ENCODE measurements at places on chromosomes 3 and 15.
A peak's percentile ranks its signal among the peaks of the same experiment; 100 is the strongest.

DNA sequence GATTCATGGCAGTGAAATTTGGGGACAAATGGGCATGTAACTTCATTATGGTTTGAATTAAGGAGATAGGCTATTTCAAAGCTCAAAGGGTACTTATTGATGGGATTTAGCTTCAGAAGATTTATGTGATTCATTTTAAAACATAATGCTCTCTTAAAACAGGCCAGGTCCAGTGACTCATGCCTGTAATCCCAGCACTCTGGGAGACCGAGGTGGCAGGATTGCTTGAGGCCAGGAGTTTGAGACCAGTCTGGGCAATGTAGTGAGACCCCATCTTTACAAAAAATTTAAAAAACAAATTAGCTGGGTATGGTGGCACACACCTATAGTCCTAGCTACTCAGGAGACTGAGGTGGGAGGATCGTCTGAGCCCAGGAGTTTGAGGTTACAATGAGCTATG, 11.5 kb downstream of the THAP10 start:
- no peaks in the 10 kb centered on the region for H3K4me1 ChIP-seq
- peaks cover 3% of the 10 kb centered on the region for H3K36me3 ChIP-seq
- no peaks in the 10 kb centered on the region for H3K27me3 ChIP-seq

- peak overlapping the region; percentile 67 for H3K4me3 ChIP-seq
- peaks cover 2% of the 10 kb centered on the region for H3K36me3 ChIP-seq
- H3K4me1 ChIP-seq = peaks cover 32% of the 10 kb centered on the region
- peak overlapping the region; percentile 92 for H3K27ac ChIP-seq
These were observed 10.0 kb downstream of the GNAI2 start for GRCh38 chr3:50245831-50246516.

GRCh38 chr15:72033711-72034110, 84.2 kb downstream of the MYO9A start:
- peaks cover 28% of the 10 kb centered on the region for H3K36me3 ChIP-seq
- no peak for DNase-seq
- no peaks in the 10 kb centered on the region for H3K27me3 ChIP-seq
- peaks cover 7% of the 10 kb centered on the region for H3K4me1 ChIP-seq
- no peak overlapping the region for H3K27ac ChIP-seq
- H3K4me3 ChIP-seq = no peak overlapping the region

DNA sequence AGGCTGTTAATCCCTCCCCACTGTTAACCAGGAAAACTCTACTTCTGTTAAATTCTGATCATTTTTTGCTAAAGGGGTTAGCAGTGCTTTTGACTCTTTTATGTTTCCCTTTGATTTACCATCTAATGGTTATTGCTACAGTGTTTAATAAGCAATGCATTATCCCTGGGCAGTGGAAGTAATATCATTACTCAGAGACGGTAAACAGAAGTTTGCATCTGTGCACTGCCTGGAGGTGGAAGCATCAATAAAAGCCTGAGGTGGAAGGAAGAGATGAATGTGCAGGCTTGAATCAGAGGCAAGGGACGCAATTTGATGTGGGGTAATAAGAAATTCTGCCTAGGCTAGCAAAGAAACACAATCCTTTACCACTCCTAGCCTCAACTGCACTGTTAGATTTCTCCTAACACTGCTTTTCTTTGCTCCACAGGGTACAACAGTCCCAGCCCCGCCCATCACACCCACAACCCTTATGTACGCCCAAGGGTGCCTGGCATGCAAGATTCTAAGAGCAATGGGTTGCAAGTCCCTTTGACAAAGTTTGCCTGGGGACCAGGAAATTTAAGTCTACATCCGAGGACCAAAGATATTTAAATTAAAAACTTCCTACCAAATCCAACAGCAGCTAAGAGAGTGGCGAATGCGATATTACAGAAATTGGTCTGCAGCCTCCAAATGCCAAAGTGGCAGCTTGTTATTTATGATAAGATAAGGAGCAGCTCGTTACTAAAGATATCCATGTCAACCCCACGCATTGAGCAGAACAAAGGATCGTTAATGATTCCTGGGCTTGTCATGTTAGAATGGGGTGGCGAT, 261.4 kb downstream of the FHIT start:
- H3K27me3 ChIP-seq = peaks cover 2% of the 10 kb centered on the region
- H3K4me1 ChIP-seq = peaks cover 10% of the 10 kb centered on the region
- no peak overlapping the region for H3K27ac ChIP-seq
- H3K4me3 ChIP-seq = no peak overlapping the region
- no peak for DNase-seq

DNA sequence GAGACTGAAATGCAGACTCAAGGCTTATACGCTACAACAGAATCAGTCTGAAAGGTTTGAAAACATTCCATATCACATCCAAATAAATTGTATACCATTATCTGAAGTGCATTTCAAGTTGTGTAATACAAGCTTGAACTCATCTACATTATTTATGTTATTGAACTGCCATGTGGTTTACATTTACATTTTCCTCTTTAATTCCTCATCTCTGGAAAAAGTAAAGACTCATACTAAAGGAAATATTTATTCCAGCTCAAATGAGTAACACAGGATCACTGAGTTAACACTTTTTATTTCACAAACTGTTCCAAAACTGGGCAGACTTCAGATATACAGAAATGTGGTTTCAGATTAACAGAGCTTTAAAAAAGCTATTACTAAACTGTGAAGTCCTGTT, 282.5 kb downstream of the ULK4 start:
- H3K36me3 ChIP-seq = no peaks in the 10 kb centered on the region
- no peak overlapping the region for H3K27ac ChIP-seq
- H3K27me3 ChIP-seq = no peaks in the 10 kb centered on the region
- no peak overlapping the region for H3K4me3 ChIP-seq
- peaks cover 13% of the 10 kb centered on the region for H3K4me1 ChIP-seq

- H3K4me3 ChIP-seq = no peak overlapping the region
- DNase-seq = no peak
- peaks cover 11% of the 10 kb centered on the region for H3K4me1 ChIP-seq
- H3K36me3 ChIP-seq = no peaks in the 10 kb centered on the region
These were observed 6.9 kb downstream of the TUSC7 start for GRCh38 chr3:116716490-116716889.

DNA sequence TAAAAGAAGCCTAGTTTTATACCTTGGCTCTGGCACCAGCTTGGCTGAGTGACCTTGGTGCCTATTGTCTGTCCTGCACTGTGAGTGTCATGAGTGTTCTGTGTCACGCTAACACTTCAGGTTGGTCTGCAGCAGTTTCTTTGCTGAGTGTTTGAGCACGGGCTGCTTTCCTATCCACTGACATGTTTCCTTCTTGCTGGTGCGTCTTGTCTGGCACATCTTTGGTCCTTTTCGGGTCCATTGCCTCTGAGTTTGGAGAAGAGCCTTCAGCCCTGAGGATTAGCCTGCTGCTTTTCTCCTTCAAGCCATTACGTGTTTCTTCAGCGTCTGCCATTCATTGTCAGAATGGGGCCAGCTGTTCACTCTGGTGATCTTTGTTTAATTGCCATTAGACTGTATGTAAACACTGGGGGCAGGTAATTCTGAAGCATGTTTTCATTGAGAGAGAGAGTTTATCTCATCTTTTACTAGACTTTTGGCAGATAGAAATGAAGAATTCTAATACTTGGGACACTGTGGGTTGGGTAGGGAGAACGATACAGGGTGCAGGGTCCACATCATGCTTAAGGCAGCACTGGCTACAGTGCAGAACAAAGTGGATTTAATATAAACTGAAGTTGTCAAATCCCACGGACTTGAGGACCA, 55.5 kb downstream of the LRRC28 start:
- H3K27me3 ChIP-seq = no peaks in the 10 kb centered on the region
- no peak overlapping the region for H3K4me3 ChIP-seq
- H3K27ac ChIP-seq = no peak overlapping the region
- H3K4me1 ChIP-seq = peaks cover 14% of the 10 kb centered on the region
- DNase-seq = no peak

DNA sequence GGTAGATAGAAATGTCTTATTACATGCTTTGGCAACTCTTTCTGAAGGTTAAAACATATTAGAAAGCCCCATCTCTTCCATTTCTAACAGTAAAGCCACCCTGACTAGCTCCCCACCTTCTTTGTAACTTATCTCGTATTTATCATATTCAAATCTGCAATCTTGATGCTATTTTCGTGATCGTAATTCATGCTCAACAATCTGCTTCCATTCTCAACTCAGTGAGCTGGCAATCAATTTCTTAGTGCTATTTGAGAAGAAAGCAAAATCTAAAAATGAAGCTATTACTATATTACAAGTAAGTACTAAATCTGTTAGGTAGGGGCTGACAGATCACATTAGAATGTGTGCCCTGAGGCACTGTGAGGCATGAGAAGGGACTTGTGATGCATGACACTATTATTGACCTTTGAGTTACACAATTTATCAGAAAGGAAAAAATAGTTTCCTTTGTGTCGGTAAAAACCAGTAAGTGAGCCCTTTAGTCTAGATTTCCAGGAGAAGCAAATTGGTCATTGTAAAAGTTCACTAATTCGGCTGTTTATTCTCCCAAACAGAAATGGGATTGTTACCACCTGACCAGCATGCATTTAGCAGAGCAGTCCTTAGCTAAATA, 379.7 kb upstream of the CNTN6 start:
- peak overlapping the region; percentile 21 for H3K27ac ChIP-seq
- H3K4me3 ChIP-seq = no peak overlapping the region
- H3K4me1 ChIP-seq = peaks cover 22% of the 10 kb centered on the region
- H3K27me3 ChIP-seq = peaks cover 7% of the 10 kb centered on the region
- no peak for DNase-seq

GRCh38 chr3:100761951-100762350, 52.7 kb downstream of the TFG start:
- no peak overlapping the region for H3K4me3 ChIP-seq
- no peaks in the 10 kb centered on the region for H3K36me3 ChIP-seq
- peaks cover 20% of the 10 kb centered on the region for H3K4me1 ChIP-seq
- no peak overlapping the region for H3K27ac ChIP-seq

GRCh38 chr3:57680046-57680445, 12.8 kb downstream of the DENND6A start:
- no peak overlapping the region for H3K4me3 ChIP-seq
- no peaks in the 10 kb centered on the region for H3K4me1 ChIP-seq
- H3K27me3 ChIP-seq = no peaks in the 10 kb centered on the region
- no peak for DNase-seq

GRCh38 chr3:140724856-140725812, 47.3 kb downstream of the TRIM42 start:
- DNase-seq = no peak
- no peaks in the 10 kb centered on the region for H3K36me3 ChIP-seq
- no peak overlapping the region for H3K27ac ChIP-seq
- H3K4me3 ChIP-seq = no peak overlapping the region
- no peaks in the 10 kb centered on the region for H3K27me3 ChIP-seq

DNA sequence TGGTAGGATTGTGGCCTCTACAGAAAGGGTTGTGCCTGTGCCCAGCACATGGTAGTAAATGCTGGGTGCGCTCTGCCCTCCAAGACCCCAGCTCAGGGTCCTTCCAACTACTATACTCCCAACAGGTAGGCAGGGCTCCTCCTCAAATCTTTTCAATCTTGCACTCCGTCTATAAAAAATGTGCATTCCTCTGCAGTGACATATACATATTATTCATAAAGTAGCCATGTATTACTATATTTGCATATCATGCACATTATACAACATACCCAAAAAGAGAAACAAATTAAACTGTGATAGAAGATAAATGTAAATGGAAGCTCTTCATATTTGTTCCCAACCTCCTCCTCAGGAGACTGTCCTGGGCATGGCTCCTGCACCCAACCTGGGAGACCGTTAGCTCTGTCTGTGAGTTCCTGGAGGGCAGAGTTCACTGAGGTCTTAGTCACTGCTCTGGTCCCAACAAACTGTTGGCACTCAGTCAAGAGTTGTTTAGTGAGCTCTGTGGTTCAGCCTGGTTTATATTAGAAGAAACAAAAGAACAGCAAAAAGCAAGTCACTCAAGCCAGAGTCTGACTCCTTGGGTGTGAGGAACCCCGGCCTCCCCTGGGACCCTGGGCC, 47.7 kb upstream of the GRIP2 start:
- peaks cover 72% of the 10 kb centered on the region for H3K27me3 ChIP-seq
- no peaks in the 10 kb centered on the region for H3K36me3 ChIP-seq
- DNase-seq = no peak
- H3K4me1 ChIP-seq = no peaks in the 10 kb centered on the region
- H3K27ac ChIP-seq = no peak overlapping the region

- H3K36me3 ChIP-seq = no peaks in the 10 kb centered on the region
- peak overlapping the region; percentile 47 for H3K27ac ChIP-seq
- DNase-seq = no peak
- H3K4me3 ChIP-seq = no peak overlapping the region
- H3K27me3 ChIP-seq = no peaks in the 10 kb centered on the region
These were observed 229.0 kb downstream of the ITPR1 start for GRCh38 chr3:4722103-4722502.

GRCh38 chr3:12629560-12629959, 34.4 kb downstream of the RAF1 start:
- H3K4me1 ChIP-seq = peaks cover 9% of the 10 kb centered on the region
- H3K27ac ChIP-seq = no peak overlapping the region
- H3K36me3 ChIP-seq = peaks cover 6% of the 10 kb centered on the region
- no peak overlapping the region for H3K4me3 ChIP-seq
- no peaks in the 10 kb centered on the region for H3K27me3 ChIP-seq
- no peak for DNase-seq

GRCh38 chr15:36883713-36884517, 216.4 kb downstream of the MEIS2 start:
- H3K4me1 ChIP-seq = peaks cover 94% of the 10 kb centered on the region
- H3K36me3 ChIP-seq = no peaks in the 10 kb centered on the region
- peak overlapping the region; percentile 98 for H3K27ac ChIP-seq
- DNase-seq = peak; percentile 93

GRCh38 chr15:82393671-82394070, 35.9 kb upstream of the GOLGA6L9 start:
- H3K4me1 ChIP-seq = peaks cover 27% of the 10 kb centered on the region
- DNase-seq = no peak
- H3K36me3 ChIP-seq = peaks cover 12% of the 10 kb centered on the region
- H3K27me3 ChIP-seq = no peaks in the 10 kb centered on the region
- no peak overlapping the region for H3K27ac ChIP-seq

GRCh38 chr15:44715797-44716334, 4.5 kb downstream of the B2M start:
- no peaks in the 10 kb centered on the region for H3K27me3 ChIP-seq
- H3K4me3 ChIP-seq = no peak overlapping the region
- peaks cover 16% of the 10 kb centered on the region for H3K36me3 ChIP-seq
- peaks cover 15% of the 10 kb centered on the region for H3K4me1 ChIP-seq
- H3K27ac ChIP-seq = no peak overlapping the region

GRCh38 chr3:107813026-107813425, 277.8 kb downstream of the CD47 start:
- H3K4me1 ChIP-seq = peaks cover 73% of the 10 kb centered on the region
- no peak for DNase-seq
- H3K27me3 ChIP-seq = no peaks in the 10 kb centered on the region
- H3K27ac ChIP-seq = peak overlapping the region; percentile 81
- no peak overlapping the region for H3K4me3 ChIP-seq

GRCh38 chr3:125351152-125351551, 24.0 kb downstream of the ZNF148 start:
- H3K36me3 ChIP-seq = peaks cover 46% of the 10 kb centered on the region
- H3K4me1 ChIP-seq = peaks cover 5% of the 10 kb centered on the region
- H3K27me3 ChIP-seq = no peaks in the 10 kb centered on the region
- no peak for DNase-seq
- H3K27ac ChIP-seq = no peak overlapping the region

Data from mesothelial cell of epicardium (in vitro differentiated cells).